Fibroblast of skin of right quadriceps (primary cell): ENCODE measurements at places on chromosomes 12 and 14.

DNA sequence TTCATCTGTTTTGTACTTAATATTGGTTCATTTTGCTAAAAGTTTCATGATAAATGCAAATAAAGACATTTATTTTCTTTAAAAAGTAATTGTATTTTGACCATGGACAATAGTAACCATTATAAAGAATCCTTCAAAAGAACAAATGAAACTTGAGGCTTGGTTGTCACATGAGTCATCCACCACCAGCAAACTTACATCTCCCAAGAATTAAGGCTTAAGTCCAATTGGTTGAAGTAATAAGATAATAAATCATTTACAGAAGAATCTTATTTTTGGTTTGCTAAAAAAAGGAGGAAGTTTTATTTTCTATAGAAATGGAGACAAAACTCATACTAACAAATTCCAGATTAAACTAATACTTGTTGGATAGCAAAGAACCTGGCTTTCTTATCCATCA lies 84.8 kb upstream of the KITLG start:
- peak; percentile 64 for DNase-seq

GRCh38 chr12:10027721-10028120 lies 2.8 kb upstream of the CLEC9A start:
- peak; percentile 36 for DNase-seq

GRCh38 chr14:63192085-63192484 lies 12.2 kb upstream of the RHOJ start:
- peak; percentile 6 for DNase-seq

DNA sequence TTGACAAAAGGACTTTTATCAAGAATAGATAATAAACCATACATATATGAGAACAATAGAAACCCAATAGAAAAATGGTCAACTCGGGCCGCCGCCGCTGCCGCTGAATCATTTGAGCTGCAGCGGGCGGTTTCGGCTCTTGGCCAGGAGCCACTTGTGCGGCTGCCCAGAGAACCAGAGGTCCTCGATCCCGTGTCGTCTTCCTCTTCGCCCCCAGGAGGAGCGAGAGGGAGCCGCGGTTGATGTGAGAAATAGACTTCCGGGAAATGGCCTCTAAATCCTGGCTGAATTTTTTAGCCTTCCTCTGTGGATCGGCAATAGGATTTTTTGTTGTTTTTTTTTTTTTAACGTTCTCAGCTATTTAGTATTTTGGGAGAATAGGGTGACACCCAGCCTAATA lies 44.8 kb downstream of the CPSF6 start:
- peak; percentile 67 for DNase-seq

GRCh38 chr12:132560614-132561426 lies 49.6 kb downstream of the LRCOL1 start:
- peak; percentile 60 for DNase-seq

DNA sequence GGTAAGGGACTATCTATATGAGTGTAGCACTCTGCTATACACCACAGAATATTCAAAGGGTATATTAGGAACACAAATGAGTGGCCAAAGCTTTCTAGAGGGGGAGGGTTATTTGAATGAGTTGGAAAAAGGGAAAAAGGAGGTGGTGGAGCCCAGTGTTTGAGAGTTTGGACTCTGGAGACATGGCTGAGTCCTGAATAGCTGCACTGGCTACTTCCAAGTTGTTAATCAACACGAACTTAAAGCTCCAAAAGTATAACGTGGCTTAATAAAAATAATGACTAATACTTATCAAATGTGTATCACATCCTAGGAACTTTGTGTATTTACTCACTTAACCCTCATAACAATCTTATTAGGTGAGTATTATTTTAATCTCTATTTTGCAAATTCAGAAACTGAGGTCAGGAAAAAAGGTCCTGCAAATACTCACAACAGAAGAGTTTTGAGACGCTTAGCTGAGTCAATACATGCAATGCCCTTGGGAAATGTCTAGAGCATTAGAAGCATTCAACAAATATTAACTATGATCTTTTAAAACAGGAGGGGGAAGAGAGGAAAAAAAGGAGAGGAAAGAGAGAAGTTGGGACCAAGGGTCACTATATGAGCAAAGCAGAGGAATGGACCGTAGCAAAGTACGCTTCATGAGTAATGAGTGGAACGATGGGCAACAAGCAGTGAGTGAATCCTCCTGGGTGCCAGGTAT lies 189.5 kb upstream of the HMGA2 start:
- DNase-seq, result peak; percentile 76

- no peak for DNase-seq
Observed at GRCh38 chr14:67060546-67060945, 128.7 kb upstream of the GARIN2 start.

GRCh38 chr14:30533126-30533525 lies 25.8 kb upstream of the G2E3 start:
- no peak for DNase-seq

GRCh38 chr14:49879646-49880204 lies 13.2 kb upstream of the ARF6 start:
- peak; percentile 58 for DNase-seq

DNA sequence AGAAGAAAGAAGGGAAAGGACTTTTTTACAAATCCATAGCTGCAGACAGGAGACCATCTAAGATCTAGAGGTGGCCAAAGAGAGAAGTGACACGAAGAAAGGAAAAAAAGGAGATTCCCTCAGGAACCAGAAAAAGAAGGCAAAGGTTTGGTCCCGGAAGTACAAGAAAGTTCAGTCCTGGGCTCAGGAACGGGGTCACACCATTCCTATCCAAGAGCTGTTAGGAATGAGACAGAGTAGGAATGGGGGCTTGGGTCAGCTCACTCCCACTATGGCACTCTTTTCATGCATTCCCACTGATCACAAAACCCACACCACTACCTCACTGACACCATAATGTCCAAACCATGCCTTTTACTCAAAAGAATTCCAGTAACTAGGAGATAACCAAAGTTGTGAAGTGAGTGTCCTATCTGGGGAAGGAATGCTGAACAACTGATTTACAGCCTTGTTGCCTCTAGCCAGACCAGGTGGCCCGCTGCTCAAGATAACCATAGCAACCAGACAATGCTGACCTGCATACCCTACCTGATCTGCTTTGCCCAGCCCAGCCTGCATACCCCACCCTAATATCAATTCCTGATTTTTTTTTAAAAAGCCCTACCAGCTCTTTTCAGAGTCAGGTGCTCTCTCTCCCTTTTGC lies 8.4 kb downstream of the PPP2R3C start:
- DNase-seq, result no peak

GRCh38 chr14:94313991-94314655 lies 9.0 kb downstream of the SERPINA6 start:
- no peak for DNase-seq

DNA sequence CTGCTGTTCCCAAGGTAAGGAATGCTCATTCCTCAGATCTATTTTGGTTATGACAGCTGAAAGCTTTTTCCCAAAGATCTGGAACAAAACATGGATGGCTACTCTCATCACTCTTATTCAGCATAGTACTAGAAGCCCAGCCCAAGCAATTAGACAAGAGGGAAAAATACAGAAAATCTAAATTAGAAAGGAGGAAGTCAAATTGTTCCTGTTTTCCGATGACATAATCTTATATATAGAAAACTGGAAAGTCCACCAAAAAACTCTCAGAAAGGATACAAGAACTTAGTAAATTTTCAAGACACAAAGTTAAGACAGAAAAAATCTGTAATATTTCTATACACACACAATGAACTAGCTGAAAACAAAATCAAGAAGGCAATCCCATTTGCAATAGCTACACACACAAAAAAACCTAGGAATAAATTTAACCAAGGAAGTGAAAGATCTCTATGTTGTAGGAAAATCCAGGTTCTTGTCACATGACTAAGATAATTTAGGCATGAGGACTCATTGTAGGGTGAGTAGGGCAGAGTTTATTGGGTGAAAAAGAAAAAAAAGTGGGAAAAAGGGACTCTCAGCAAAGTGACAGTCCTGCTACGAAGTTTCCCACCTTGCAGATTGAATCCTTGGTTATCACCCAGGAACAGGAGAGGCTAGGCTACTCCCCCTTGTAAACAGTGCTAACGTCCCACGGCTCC lies 28.6 kb upstream of the KLRB1 start:
- no peak for DNase-seq

DNA sequence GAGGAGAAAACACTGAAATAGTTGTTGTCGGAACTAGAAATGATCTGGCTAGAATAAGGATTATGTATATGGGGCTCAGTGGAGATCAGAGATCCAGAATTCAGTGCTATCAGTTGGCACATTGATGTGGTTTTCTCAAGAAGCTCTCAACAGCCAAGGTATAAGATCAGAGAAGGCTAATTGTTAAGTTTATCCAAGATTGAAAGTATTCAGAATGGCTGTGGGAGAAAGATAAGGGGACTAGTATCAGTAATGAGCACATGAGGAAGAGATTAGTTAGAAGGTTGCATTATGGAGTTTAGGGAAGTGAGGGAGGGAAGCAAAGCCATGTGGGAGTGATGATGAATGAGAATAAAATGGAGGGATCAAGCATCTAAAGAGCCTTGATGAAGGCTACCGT lies 128.1 kb upstream of the MIS18BP1 start:
- DNase-seq, result no peak

- DNase-seq, result no peak
Observed at GRCh38 chr14:96938946-96939345, 141.8 kb downstream of the VRK1 start.

GRCh38 chr14:54894995-54895394 lies 7.6 kb downstream of the GCH1 start:
- peak; percentile 50 for DNase-seq

- peak; percentile 86 for DNase-seq
Observed at GRCh38 chr12:93762059-93762719, 85.0 kb downstream of the CRADD start.

DNA sequence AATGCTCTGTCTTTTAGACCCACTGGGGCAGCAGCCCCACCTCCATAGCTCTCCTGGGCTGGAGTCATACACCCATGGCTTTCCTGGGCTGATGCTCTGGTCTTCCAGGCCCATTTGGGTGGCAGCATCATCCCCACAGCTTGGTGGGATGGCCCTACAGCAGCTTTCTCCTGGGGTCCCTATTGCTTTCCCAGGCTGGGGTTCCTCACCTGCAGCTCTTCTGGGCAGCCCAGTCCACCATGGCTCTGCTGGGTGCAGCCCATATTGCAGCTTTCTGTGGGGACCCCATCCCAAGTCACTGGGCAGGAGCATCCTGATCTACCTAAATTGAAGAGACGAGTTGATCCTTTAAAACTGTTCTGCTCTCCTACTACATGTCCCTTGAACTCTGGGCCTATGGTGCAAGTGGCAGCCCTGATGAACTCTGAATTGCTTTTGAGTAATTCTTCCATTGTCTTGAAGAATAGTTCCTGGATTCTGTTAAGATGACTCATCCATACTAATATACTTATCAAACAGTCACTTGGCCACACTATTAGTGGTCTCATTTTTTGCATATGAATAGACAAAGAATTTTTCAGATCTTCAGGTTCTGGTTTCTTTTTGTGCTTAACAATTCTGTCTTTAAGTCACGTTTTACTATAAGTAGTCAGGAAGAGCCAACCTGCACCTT lies 390.1 kb downstream of the DPF3 start:
- no peak for DNase-seq

GRCh38 chr14:54881761-54882401 lies 20.7 kb downstream of the GCH1 start:
- DNase-seq, result peak; percentile 40

DNA sequence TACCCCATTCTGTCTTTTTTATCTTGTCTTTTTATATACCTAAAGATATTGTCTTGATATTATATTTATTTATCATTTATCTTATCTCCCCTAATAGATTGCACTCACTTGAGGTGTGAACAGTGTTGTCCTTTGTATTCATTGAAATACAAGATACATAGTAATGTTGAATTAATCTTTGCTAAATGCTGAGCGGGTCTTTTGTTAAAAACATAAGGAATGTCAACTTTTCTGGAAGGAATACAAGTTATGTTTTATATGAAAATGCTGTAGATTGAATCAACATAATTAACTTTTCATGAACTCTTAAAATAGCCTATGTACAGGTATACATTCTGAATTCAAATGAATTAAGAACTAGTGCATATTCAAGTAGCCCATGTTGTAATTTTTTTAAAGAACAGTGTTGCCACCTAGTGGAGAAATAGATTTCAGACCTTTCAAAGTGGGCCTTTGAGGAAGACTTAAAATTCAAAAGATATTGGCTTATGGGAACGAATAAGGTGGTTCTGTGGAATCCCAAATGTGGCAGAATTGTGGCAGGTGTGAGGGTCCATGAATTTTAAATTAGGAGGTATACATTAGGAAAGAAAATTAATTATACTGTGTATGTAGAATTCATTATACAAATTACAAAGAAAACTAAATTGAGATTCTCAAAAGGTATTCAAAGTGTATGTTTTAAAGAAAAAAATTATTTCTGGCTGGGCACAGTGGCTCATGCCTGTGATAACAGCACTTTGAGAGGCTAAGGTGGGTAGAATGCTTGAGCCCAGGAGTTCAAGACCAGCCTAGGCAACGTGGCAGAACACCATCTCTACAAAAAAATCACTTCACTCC lies 19.1 kb downstream of the BBOF1 start:
- DNase-seq, result peak; percentile 59

DNA sequence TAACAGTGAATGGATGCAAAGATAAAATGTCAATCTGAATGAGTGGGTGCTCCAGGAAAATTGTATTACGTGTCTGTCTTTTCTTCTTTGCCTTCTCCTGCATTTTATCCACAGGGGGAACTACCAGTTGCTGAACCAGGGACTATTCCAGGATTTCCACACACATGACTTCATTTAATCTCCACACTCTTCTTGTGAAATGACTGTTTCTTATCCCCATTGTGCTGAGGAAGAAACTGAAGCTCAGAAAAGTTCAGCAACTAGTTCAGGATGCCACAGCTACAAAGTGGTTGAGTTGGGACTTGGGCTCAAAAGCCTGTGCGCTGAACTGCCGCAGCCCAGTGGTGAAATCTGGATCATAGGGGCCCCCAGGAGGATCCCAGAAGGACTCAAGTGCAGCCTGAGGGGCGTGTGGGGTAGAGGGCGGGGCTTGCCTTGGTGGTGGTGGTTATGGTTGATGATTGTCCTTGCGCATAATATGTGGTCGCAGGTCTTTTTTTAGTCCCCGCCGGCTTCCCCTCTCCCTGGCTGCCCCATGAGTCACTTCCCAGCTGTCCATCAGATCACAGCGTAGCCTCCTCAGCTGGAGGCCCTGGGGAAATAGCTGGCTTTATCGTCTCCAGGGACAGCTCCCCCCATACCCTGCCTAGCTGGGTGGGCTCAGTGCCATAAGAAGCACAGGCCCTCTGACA lies 235.2 kb upstream of the CRY1 start:
- DNase-seq, result peak; percentile 57

DNA sequence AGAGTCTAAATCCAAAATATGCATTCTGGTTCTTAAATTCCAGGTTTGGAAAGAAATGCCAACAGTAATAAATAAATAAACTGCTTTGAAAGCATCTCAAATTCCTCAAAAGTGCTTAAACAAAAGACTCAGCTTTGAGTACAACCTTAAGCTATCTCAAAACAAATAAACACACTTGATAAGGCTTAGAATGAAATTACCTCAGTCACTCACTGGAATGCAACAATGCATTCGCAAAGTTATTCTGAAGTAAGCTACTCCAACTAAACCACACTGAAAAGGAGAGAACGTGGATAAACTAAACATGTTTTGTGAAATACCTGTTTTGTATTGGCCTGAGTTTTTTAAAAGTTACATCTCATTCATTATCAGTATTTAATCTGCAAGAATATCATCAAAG lies 1.2 kb downstream of the SPTSSA start:
- DNase-seq, result peak; percentile 7

GRCh38 chr14:24790196-24790595 lies 156.2 kb upstream of the GZMB start:
- DNase-seq, result no peak

- no peak for DNase-seq
Observed at GRCh38 chr12:15550793-15551192, 228.5 kb downstream of the PTPRO start.

- DNase-seq, result peak; percentile 87
Observed at GRCh38 chr12:30719060-30719459, 23.4 kb upstream of the IPO8 start.

GRCh38 chr12:68483592-68484383 lies 126.9 kb upstream of the RAP1B start:
- DNase-seq, result peak; percentile 88
